ENCODE measurements at places on chromosomes 2 and 18. TPM values are rescaled to one million over a fixed set of nuclear protein-coding genes. Genes with fewer than 3 reads are reported as not detected.

The BOLL gene
- total RNA-seq, result not detected

DNA sequence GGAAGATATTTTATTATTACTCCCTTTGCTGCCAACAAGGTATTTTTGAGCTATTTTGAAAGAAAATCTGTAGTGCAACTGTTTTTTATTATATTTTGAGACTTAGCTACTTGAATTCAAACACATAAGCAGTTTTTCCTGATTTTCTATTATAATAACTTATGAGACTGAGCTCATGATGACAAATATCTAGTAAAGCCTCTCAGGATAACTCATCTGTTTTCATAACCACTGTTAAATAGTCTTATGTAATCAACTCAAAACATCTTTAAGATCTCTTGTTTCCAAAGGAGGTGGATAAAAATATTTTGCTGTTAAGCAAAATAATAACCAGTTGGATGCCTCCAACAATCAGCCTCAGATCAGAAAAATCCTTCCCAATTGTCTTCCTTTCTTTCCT, 21.9 kb upstream of the PPP1CB start:
- no peak for DNase-seq

- no peak for DNase-seq
Measured at GRCh38 chr2:179543361-179543901, 278.8 kb upstream of the SESTD1 start.

The CKAP2L gene
- not detected for total RNA-seq

- DNase-seq, result no peak
Measured at GRCh38 chr2:177352441-177353186, 40.0 kb upstream of the AGPS start.

DNA sequence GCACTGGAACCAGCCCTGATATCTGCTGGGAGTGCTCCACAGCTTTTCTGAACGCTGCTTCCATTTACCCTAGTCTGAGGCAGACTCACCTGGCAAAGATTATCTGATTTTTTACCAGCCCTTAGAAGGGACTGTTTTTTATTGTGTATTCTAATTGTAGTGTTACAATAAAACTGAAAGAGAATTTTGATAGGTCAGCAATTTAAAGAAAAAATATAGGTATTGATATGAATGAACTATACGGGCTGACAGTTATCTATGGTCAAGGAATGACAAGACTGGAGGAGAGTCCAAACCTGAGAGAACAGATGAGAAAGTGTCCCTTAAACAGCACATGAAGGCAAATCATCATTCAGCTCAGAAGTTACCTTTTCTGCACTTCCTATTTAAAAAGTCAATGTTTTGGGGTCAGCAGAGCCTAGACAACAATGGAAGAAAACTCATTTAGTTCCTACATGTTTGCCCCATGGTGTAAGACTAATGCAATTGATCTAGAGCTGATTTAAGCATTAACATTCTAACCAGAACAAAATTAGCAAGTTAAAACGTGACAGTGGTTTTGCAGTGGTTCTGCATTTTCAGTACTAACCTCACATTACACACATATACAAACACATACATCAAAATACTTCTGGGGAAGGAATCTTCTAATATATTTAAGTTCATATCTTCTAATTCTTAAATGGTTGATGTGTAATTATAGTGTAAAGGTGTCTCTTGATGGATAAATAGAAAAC, 500.9 kb downstream of the TGIF1 start:
- DNase-seq, result no peak

- DNase-seq, result no peak
Measured at GRCh38 chr2:137300987-137301386, 535.6 kb downstream of the THSD7B start.

DNA sequence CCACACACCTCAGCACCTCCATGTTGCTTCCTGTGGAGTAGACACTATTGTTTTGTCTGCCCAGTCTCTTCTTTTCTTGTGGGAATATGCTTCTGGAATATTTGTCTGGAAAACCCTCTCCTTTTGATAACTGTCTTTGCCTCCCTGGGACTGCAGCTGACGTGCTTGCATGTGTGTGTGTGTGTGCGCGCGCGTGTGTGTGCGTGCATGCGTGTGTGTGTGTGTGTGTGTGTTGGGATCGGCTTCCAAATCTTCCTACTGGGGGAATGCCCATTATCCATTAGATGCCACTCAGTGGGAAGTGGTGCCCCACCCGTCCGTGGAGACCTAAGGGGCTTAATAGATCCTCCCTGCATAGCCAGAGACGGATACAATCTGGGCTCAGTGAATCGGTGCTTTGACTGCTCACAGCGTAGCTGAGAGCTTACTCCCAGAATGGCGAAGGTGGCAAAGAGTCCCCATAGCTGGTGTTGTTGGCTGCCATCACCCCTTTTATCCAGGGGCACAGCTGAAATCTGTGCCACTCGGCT, 86.9 kb downstream of the RRM2 start:
- no peak for DNase-seq

The RAPGEF4 gene
- 11.6 TPM for total RNA-seq

DNA sequence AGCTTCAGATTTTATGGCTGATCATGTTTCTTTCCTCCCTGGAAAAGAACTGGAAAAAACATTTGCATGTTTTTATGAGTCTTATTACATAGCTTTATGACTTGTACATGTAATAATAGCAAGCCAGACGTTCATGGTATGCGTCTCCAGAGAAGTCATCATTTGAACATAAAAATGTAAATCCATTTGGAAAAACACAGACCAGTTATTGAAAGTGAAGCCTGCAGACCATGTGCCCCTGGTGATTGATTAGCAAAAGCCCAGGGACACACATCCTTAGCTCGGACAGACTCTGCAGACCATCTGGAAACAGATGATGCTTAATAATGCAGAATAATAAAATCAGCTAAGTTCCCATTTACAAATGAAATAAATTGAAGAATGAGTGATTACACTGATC, 283.1 kb downstream of the TDRD15 start:
- DNase-seq, result no peak
